HS-5 (cell line): ENCODE measurements at places on chromosomes 11 and 22.
A peak's percentile ranks its signal among the peaks of the same experiment; 100 is the strongest.

GRCh38 chr11:33689501-33689900 is 11.1 kb downstream of the C11orf91 start:
- DNase-seq, result no peak

- DNase-seq, result no peak
Measured at GRCh38 chr22:42623301-42623751, 8.6 kb upstream of the POLDIP3 start.

- DNase-seq, result peak; percentile 97
Measured at GRCh38 chr11:97965849-97966646, 1054.7 kb upstream of the CNTN5 start.

DNA sequence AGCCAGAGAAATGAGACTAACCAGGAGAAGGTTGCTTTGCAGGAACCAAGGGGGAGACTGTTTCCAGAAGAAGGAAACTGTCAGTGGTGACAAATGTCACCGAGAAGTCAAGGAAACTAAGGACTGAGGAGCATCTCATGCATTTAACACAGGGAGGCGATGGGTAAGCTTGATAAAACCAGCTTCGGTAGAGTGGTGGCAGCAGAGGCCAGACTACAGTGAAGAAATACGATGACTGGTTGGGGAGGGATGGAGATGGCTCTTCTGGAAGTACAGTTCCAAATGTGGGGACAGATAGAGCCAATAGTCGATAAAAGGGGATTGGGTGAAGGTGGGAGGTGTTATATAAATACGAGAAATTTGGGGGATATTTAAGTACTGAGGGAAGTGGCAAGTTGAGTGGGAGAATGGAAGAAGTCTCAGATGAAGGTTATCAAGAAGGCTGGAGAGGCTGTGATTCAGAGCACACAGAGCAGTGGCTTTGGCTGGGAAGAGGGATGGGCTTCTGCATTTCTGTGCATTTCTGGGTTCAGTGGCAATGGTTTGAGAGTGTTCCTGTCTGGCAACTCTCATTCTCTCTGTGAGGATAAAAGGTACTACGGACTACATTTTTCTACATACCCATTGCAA is 29.2 kb downstream of the SC5D start:
- no peak for DNase-seq

DNA sequence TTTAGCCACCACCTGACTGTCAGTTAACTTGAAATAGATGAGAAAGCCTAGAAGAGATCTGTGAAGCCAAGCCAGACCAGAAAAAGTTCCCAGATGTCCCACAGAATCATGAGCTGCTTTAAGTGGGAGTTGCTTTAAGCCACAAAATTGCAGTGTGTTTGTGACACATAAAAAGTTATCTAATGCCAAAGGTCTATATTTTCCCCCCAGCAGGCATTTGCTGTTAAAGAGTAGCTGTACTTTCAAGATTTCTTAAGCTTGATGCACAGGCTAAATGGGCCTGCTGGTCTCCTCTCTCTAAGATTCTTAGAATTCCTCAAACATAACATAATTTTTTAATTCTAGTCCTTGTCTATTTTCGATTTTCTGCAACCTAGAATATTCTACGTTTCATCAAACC is 825.7 kb downstream of the FAM181B start:
- DNase-seq, result no peak

DNA sequence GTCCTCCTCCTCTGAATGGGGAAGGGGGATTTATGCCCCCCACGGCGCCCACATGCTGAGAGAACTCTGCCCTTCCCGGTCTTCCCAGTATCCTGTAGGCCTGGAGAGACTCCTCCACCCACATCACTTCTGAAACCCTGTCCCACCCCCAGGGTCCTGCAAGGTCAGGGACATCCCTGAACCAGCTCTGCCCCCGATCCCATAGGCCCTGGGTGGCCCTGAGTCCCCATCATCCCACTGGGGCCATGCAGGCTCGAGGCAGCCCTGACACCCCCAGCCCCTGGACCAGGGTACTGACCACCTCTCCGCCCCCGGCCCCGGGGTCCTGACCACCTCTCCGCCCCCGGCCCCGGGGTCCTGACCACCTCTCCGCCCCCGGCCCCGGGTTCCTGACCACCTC is 11.7 kb downstream of the B4GALNT4 start:
- DNase-seq, result no peak

GRCh38 chr11:75508051-75508561 is 17.6 kb downstream of the GDPD5 start:
- no peak for DNase-seq

DNA sequence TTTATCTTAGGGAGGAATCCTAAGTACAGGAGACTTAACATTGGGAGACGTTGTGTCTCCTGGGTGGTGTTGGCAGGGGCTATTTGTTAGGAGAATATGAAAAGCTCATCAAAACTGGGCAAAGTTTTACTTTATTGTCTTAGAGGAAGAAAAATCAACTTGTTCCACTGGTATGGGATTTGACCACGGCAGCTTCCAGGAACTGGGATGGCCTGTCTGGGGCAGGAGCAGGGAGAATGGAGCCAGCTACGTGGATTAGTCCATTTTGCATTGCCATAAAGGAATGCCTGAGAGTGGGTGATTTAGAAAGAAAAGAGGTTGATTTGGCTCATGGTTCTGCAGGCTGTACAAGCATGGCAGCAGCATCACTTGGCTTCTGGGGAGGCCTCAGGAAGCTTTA is 198.4 kb downstream of the ADAMTS15 start:
- no peak for DNase-seq

DNA sequence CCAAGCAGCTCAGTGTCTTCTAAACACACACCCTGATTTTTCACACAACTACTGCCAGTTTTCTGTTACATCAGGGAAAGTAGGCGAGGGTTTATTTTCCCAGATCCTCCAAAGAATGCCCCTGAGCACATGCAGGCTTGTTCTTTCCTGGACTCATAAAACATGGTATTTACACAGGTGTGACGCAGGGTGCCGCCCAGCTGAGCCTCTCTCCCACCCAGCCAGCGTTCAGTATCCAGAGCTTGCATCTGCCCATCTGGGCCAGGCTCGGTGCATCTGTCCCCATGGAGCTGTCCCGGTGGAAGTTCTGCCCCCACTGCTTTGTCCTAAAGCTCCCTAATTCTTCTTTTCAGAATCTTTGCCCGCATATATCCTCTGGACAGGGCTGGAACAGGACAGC is 44.8 kb upstream of the ISX start:
- no peak for DNase-seq

DNA sequence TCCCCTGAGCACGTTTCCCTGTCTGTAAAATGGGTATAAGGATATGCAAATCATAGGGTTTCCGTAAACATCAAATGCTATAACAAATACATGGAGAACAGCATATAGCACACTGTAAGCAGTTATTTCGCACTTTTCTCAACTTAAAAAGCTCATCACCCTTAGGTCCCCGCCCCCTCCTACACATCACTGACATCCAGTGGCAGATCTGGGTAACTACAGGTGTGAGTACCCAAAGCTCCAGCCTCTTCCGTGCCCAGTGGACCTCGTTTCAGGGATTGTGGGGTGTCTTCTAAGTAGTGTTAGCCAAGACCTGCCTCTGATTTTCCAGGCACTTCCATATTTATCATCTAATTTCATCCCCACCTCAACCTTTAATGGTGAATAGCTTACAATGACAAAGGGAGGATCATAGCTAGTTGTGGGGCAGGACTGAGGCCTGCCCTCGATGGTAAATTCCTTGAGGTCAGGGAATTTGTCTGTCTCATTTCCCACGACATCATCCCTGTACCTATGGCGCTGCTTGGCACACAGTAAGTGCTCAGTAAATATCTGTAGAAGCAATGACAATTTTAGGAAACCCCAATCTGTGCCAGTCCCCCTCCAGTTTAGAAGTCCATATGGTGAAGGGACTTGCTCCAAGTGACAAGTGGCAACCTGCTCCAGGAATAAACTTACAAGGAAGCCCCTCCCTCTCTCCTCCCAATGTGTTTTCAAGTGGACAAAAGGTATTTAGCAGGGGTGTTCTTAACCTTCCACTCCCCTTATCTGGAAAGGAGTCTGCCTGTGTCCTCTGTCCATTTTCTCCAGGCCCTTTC is 340.5 kb downstream of the TENM4 start:
- DNase-seq, result peak; percentile 11

DNA sequence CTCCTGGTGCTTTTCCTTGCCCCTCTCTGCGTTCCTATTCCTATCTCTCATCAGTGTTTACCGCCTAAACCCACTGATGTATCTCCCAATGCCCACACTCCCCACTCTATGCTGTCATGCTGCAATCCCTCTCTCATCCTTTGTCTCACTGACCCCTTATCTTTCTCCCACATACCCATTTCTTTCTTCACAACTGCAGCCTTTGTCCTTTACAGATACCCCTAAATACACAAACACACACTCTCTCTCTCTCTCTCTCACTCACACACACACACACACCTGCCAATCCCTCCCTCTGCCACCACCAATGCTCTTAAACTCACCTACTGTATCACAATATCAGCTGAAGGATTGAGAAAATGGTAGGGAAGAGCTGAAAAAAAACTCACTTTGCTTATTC is 5.3 kb upstream of the OR52B2 start:
- no peak for DNase-seq

GRCh38 chr11:2792381-2793250 is 92.8 kb upstream of the KCNQ1OT1 start:
- DNase-seq, result no peak

GRCh38 chr11:250274-250673 is 13.5 kb downstream of the PSMD13 start:
- DNase-seq, result no peak

GRCh38 chr11:120747850-120748814 is 236.6 kb downstream of the GRIK4 start:
- no peak for DNase-seq

- DNase-seq, result no peak
Measured at GRCh38 chr11:69496631-69497220, 15.3 kb downstream of the LINC01488 start.

GRCh38 chr11:6229911-6230310 is 4.5 kb downstream of the FHIP1B start:
- DNase-seq, result no peak

DNA sequence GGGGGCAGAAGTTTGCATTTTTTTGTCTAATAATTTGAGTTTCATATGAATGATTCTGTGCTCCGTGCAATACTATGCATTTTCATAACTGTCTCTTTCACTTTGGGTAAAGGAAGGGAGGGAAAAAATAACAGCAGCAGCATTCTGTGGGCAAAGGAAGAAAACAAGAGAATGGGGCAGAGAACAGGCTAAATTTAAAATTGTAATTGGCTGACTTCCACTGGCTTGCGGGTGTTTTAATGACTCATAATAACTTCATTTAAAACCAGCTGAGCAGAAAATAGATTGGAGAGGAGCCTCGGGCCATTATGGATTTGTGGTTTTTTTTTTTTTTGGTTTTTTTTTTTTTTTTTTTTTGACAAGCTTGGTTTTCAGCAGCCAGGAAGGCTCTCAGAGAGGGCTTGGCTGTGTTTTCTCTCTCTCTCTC is 107.4 kb downstream of the ZBTB16 start:
- DNase-seq, result peak; percentile 44

DNA sequence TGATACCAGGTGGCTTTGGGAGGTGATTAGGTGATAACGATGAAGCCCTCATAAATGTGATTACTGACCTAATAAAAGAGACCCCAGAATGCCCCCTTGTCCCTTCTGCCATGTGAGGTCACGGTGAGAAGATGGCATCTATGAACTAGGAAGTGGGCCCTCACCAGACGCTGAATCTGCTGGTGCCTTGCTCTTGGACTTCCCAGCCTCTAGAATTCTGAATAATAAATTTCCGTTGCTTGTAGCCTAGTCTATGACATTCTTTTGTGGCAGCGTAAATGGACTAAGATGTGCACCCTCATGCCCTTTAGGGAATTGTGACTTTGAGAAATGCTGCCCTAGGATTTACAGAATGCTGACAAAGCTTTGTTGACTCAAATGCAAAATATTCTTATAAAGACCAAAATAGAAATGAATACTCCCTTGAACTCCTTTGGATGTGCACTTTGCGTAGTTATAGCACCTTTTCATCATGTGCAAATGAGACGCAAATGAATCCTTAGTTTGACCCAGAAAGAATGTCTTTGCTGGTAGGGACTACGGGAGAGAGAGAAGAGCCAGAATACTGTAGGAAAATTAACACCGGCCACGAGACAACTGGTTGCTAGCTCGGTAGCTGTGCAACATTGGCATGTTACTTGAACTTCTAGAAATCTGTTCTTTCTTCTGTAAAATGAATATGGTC is 24.8 kb upstream of the EHF start:
- DNase-seq, result no peak

- peak; percentile 34 for DNase-seq
Measured at GRCh38 chr22:27918341-27919221, 475 bp downstream of the PITPNB start.
